ENCODE measurements at places on chromosomes 3 and 15.

GRCh38 chr3:146625186-146625775 lies 20.1 kb upstream of the PLSCR5 start:
- no peak for DNase-seq

DNA sequence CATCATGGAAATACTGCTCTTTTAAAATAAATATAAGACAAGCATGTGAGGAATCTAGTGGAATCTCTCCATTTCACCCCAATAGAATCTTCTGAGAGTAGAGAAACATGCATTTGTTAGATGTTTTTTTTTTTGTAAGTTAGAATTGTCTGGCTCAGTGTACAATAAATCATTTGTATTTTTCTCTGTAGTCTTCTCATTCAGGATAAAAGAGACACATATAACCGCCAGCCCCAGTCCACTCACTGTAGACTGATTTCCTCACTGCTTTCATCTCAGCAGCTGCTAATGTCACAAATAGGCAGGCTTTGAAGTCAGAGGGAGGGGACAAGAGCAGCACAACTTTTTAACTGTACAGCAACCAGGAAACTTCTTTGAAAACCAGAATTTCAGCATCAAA lies 140.2 kb upstream of the RBMS3 start:
- peak; percentile 29 for DNase-seq

DNA sequence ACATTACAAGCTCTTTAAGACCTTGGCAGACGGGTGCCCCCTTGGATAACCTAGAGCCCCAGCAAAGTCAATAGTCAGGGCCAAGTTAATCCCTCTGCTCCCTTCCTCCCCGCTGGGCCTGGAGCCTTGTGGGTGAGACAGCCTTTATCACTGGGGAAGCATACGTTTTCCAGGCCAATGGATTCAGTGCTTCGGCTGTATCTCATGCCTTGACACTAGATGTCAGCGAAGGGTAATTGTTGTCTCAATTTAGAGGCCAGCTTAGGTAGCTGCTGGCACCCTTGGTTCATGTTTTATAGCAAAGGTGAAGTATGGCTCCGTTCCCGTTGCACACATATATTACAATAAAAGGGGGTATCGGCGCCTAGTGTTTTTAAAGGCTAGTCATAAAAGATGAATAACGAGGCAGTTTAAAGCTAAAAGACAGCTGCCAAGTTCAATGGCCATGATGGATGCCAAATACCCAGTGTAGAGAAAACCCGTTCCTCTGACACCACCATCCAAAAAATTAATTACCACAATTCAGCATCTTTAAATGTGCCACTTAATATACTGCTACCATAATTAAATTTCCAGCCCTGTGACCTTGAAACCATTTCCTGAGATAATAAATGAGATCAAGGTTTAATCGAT lies 52.3 kb upstream of the BNIP2 start:
- DNase-seq, result peak; percentile 22

DNA sequence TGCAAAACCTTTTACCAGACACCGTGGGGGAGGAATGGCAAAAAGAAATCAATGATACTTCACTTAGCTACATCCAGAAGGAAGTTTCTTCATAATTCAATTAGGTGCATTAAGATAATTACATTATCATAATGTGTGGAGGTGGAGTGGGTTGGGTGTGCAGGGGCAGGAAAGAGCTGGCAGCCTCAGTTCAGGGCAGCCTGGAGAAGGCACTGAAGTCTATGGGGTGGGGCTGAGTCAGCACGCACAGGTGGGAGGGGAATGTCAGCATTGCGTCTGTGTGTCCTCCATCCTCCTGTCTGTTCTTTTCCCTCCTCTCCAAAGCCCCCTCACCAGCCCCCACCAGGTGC lies 278.8 kb downstream of the GABRG3 start:
- no peak for DNase-seq

DNA sequence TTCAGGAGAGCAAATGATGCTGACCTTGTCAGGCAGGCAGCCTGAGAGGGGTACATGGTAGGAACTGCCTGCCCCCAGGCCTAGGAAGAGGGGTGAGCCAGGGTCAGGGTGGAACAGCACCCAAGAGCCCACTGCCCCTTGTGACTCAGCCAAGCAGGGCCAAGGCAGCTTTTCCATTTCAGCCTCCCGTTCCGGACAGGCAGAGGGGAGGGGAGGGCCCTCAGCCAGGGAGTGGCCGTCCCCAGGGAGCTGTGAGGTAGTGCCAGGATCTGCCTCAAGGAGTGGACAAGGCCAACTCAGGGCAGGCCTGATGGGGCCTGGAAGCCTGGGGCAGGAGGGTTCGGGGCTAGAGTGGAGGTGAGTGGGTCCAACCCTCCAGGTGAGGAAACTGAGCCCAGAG lies 5.1 kb upstream of the ANKRD63 start:
- DNase-seq, result no peak

GRCh38 chr3:79872483-79872882 lies 104.7 kb upstream of the ROBO1 start:
- no peak for DNase-seq

GRCh38 chr15:57384816-57385215 lies 8.5 kb downstream of the CGNL1 start:
- no peak for DNase-seq

DNA sequence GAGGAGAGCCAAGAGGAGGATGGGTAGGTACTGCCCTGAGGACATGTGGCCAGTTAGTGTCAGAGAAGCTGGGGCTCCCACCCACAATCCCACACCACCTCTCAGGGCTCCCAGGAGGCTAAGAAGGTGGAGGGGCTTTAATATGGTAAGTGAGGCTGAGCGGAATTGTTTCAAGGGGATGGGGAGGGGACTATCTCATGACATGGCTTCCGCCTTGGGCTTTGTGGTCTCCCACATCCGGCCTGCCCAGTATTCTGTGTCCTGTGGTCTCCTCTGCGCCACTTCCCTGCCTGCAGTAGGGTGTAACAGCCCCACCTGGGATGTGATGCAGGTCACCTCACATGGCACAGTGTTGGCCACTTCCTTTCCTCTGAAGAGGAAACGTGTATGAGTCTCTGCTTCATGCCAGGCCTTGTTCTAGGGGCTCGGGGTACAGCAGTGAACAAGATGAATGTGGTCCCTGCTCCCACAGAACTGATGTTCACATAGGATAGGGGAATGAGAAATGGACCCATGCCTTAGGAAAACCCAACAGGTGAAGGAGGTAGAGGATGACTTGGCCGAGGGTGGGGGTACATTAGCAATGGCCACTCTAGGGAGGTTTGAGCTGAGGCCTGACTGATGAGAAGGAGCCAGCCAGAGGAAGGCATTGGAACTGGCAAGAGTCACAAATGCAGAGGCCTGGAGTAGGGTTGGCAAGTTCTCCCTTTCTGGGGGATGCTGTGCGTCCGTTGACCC lies 3.2 kb downstream of the NEIL1 start:
- no peak for DNase-seq

GRCh38 chr3:47283193-47283537 lies 421 bp downstream of the KLHL18 start:
- DNase-seq, result no peak

GRCh38 chr15:51681303-51681963 lies at the start of gene SCG3:
SCG3 (plus strand) TSS chr15:51681503; CDS start chr15:51681756, 253 bp downstream.
- DNase-seq, result peak; percentile 85
